ENCODE measurements at places on chromosomes 2 and 18.

DNA sequence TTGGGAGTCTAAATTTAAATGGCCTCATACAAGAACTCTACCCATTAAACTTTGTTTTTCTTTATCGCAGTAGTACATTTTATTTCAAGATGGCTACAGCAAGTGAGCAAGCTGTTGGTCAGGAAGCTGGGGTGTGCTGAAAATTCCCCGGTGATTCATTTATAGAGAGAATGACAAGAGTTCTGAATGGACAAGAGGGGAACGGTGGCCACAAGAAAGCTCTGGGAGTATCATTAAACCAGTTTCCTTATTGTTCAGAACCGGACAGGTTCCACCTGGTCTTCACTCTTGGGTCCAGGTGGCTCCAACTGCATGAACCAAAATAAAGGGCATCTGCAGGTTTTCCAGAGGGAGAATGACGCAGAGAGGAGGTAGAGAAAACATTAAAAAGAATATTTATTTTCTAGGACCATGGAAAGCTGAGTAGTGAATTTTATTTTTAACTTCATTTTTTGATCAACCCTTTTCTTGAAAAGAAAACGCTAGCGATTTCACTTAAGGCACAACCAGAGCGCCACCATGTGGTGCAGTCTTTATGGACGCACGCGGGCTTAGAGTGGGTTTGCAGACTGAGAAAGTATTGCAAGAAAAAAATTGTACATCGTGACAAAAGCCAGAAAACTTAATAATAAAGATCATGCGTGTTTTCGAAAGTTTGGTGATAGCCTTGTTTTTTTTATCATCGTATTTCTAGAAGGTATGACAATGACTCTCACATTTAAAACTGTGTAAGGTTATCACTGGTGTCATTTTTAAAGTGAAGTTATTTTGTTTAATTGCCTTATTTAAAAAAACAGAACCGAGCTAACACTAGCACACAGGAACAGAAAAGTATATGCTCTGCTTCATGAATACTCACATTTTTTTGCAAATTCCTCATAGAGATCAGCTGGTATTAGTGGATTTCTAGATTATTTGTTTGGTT lies 97.9 kb upstream of the NOL4 start:
- peak; percentile 63 for DNase-seq

DNA sequence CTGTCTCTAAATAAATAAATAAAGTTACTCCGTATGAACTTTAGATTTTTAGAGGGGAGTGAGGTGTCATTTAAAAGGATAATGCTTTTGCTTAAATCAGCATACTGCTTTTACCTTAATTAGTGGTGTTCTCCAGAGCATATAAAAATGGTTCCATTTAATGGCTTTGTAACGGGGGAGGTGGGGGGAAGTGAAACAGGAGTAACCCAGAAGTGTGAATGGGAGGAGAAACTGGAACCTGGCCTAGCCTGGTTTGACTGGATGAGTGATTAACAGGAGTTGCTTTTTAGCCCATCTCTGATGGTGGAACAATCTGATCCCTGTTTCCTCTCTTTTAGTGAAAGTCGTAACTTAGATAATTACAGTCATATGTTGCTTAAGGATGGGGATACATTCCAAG lies 1.6 kb downstream of the CNDP2 start:
- no peak for DNase-seq

DNA sequence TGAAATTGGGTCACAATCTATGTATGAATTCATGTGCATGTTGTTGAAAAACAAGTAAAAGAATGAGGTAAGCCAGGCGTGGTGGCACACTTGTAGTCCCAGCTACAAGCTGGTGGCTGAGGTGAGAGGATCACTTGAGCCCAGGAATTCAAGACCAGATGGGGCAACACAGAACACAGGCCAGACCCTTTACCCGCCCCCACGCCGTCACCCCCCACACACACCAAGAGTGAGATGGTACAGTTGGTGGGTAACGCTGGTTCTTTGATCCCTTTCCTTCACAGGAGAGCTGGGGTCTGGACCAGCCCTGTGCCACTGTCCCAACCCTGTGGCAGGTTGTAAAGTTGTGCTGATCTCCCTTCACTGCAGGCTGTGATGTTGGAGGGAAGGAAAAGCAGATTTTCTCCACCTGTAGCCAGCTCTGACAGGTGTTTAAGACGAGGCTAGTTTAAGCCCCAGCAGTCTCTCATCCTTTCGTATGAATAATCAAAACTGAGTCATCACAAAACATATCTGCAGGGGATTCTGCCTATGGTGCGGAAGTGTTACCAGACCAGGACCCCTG lies 13.6 kb downstream of the B3GNT2 start:
- DNase-seq = no peak

DNA sequence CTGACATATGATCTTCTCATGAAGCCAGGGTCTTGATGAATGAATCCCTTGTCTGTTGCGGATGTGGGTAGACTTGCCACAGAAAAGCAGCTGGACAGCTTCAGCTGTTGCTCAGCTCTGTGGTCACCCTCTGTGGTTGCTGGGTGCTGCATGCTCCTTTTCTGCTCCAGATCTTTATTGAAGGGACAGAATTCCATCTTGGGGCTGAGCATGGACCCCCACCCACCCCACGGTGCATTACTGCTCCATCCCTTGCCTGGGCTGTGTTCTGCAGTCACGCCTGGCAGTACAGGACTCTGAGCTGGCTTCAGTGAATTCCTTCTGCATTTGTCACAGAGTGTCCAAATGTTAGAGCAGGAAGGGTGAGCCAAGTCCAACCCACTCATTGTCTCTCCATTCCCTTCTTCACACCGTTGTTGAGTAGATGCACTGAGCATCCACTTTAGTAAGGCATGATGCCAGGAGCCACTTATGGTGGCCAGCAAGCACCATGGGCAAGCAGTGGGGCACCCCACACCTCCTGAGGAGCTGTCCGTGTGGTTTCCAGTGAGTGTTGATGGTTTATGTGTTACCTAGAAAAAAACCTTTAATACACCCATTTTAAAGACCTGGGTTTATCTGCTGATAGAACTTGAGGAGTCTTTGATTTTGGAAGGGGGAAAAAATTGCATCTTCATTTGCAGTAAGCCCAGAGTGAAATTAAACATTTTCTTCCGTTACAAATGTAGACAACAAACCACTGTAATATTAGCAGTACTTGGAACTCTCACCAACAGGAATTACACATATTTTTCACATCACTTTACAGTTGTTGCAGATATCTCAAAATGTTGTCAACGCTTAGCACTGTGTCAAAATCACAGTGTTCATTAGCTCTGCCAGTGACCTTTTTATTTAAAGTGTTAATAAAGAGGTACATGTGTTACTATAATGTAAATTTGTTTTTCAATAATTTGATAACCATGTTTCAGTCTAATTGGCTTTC lies 14.7 kb upstream of the ITGB6 start:
- DNase-seq = no peak

- no peak for DNase-seq
Observed at GRCh38 chr2:157800838-157801495, 75.2 kb downstream of the ACVR1 start.

- DNase-seq = no peak
Observed at GRCh38 chr2:235541016-235541415, 47.2 kb downstream of the AGAP1 start.

GRCh38 chr2:167294776-167295140 lies 406.5 kb downstream of the XIRP2 start:
- no peak for DNase-seq

DNA sequence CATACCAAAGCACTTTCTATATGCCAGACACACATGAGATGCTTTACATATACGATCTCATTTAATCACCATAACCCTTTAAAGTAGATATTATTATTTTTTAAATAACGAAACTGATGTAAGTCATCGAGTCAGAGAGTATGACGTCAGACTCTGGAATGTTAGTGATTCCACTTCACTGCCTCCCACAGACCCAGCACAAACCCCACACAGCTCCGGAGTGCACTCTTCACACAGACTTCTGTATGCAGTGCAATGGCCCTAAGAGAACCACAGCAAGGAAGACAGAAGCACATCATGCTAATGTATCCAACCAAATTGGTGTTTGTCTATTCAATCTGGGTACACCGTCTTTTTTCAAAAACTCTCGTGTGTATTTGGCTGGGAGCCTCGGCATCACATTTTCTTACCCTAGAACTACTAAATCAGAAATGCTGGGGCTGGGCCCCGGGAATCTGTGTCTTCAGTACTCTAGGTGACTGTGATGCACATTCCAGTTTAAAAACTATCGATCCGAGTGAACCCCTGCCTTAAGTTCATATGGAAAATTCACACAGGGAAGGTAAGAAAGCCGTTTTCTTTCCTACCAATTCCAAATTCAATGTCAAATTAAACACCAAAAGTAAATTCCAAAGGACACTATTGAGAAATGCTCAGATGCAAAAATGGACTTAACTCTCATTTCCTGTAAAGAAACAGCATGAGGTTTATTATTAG lies 117.7 kb upstream of the ACVR1C start:
- no peak for DNase-seq

- no peak for DNase-seq
Observed at GRCh38 chr2:226446406-226447001, 353.1 kb downstream of the IRS1 start.

DNA sequence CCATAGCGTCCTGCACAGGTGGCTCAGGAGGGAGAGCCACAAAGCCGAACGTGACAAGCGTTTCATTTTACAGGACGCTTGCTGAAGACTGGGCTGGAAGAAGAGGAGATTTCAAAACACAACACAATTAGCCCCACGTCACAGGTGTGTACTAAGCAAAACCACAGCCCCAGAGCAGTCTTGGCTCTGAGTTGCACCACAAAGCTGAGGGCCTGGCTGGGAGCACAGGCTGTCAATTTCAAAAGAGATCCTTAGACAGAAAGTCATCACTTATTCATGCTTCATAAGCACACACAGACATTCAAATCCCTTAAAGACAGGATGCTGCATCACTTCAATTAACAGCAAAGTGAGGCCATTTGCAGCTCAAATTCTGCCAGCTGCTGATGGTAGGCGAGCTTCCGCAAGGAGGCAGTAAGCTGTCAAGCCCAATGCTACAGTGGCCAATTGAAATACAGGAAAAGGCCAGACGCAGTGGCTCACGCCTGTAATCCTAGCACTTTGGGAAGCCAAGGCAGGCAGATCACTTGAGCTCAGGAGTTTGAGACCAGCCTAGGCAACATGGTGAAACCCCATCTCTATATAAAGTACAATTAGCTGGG lies 79.6 kb downstream of the SKA1 start:
- DNase-seq = no peak

- no peak for DNase-seq
Observed at GRCh38 chr2:30267161-30267975, 36.0 kb downstream of the LBH start.

- no peak for DNase-seq
Observed at GRCh38 chr2:168194784-168195522, 52.4 kb downstream of the STK39 start.

- DNase-seq = no peak
Observed at GRCh38 chr18:79578396-79579260, 101.0 kb upstream of the CTDP1 start.
